ENCODE measurements at places on chromosomes 11 and 22.

- DNase-seq: no peak
Observed at GRCh38 chr11:27723687-27724086, 23.4 kb upstream of the BDNF start.

- DNase-seq: no peak
Observed at GRCh38 chr11:103892603-103893002, 143.8 kb upstream of the DDI1 start.

DNA sequence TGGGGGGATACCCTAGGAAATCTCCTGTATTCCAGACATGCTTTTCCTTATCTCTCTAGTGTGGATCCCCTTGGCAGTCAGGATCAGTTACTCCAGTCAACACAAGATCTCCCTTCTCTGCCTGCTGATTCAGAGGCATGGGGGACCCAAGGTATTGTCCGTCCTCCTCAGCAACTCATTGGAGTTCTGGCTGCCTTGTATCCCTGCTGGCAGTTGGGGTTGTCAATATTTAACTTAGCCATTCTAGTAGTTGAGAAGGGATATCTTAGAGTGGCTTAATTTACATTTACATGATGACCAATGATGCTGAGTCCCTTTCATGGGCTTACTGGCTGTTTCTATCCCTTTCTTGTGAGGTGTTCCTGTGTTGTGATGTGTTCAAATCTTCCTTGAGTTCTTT is 74.2 kb downstream of the GRK3 start:
- no peak for DNase-seq

DNA sequence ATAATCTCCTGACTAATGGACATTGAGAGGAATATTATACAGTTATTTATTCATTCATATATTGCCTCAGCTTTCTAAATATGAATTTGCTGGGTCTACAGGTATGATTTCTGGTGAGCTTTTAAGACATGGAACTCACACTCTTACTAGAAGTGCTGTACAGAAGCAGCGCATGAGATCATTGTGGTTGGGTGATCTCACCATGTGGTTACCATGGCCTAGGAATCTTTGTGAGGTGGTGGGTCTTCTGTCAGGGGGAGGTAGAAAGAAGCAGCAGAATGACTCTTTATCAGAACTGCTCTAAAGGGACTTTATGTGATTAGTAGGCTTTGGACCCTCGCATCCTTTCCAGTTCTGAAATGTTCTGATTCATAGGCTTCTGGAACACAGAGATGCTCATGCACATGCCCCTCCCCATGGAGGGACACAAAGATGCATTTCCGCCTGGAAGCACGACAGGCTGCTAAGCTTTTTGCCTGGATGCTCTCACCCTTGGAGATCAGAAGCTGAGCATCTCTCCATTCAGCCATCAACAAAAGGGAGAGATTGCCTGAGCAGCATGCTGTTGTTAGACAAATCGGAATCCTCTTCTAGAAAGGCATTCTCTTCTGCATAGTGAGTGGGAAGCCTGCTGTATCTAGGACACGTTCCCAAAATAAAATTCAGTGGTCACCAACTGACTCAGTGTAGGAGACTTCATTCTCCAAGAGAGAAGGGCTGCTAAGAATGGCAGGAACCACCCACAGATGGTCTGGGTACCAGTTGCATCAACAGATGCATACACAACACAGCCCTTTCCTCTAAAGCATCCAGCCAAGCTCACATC is 51.3 kb downstream of the KIRREL3 start:
- no peak for DNase-seq
